Left renal pelvis (tissue), 4 donors: ENCODE measurements at places on chromosomes 1 and 21. TPM values are rescaled to one million over a fixed set of nuclear protein-coding genes. Genes with fewer than 3 reads are reported as not detected.

The SPATA1 gene
- 1.5 TPM for polyA plus RNA-seq

The KCND3 gene
- polyA plus RNA-seq, result 1.4 TPM

DNA sequence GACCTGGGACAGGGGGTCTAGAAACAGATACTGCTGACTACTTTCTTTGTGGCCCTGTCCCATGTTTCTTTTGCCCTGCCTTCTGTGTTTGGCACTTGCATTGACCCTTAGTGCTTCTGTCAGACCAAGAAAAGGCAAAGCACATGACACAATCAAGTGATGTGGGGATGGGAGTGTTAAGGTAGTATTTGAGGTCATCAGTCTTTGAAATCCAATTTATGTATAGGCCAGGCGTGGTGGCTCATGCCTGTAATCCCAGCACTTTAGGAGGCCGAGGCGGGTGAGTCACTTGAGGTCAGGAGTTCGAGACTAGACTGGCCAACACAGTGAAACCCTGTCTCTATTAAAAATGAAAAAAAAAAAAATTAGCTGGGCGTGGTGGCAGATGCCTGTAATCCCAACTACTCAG is 26.0 kb downstream of the SERBP1 start:
- no peak for DNase-seq

GRCh38 chr1:154468535-154469250 is 33.3 kb upstream of the TDRD10 start:
- DNase-seq, result no peak

DNA sequence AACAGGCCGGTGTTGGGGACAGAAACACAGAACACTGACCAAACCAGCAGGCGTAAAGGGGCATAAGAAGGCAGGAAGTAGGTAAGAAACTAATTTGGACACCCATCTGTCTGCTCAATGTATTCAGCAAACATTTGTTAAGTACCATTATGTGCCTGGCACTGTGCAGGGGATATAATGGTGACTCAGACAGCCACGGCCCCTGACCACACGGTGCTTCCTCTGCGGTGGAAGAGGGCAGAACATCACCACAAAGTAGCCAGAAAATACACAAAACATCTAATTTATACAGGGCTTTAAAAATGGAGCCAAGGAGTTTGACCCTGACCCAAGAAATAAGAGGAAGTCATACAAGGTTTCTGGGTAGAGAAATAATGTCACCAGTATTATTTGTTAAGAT is 12.9 kb downstream of the DNAJC11 start:
- DNase-seq, result no peak

- DNase-seq, result no peak
Observed at GRCh38 chr1:170789063-170789462, 125.1 kb downstream of the PRRX1 start.

DNA sequence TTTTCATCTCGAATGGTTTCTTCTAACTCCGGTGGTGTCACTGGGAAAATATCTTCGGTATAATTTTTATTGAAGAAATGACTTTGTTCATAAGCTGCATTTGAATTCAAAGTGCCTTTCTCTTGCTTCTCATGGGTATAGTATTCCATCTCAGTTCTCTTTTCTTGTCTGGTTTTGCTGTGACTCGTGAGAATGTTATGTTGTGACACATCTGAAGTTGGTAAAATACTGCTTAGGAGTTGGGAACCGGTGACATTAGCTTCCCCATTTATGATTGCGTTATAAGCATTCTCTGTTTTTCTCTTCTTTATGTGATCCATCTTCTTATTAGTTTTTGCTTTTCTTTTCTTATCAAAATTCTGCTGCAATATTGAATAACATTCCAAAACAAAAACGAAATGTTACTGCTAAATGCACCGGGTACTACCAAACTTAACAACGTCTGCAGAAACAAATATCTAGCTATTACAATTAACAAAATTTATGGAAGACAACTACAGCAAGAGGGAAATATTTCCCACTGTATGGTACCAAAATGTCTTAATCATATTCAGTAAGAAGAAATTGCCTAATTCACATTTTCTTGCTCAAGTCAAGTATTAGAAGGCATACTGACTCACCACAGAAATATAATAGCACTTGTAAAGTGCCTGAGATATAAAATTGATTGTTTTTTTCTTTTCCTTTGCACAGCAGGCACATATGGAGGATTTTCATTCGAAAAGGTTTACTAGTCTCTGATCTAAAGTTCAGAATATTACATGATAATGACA is 15.5 kb downstream of the LRIF1 start:
- DNase-seq, result no peak

DNA sequence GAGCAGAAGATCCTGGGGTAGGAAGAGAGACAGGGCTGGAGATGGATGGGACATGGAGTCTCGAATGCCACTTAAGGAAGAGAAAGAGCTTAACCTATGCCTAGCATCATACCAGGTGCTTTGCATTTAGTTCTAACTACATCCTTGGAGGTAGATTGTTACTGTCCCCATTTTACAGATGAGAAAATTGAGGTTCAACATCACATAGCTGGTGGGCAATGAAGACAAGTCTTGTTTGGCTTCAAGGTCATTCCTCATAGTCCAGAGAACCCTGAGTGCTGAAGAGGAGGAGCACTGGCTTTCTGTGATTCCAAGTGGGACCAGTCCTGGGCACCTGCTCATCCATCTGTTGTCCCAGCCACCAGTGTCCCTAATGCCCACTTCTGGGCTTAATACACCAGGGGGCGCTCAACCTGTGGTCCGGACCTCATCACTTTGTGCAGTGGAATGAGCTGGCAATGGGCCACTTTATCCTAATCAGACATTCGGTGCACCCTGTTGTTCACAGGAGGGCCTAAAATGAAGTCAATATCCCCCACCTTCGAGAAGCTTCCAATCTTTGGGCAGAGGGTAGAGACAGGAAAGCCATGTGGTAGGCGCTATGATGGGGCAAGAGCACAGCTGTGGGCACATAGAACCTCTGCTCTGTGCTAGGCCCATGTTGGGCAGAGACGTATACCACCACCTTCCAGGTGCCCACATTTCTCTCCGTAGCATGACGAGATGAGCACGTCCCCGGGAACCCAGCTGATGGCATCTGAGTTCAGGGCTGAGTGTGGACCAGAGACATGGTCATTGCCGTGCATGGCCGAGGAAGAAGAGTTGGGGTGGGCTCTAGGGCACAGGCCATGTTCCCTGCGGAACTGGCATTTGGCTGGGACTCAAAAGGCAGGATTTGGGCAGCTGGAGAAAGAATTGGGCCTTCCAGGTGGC is 9.2 kb downstream of the RPS6KA1 start:
- DNase-seq, result no peak

GRCh38 chr1:25820247-25821111 is 725 bp downstream of the MTFR1L start:
- no peak for DNase-seq

DNA sequence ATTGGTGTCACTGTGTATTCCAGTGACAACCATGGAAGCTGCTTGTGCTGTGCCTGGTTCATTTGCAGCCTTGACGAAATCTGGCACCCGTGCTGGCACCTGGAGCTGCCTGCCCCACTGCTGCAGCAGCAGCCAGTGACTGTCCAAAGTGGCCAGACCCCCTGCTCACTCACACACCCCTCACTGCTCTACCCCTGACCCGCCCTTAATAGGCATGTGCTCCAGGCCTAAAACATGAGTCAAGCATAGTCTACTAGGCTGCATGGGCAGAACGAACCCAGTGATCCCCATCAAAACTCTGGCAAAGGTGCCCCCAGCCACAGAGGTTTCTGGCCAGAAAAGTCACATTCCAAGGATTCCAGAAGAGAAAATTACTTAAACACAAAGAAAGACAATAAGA is 7.7 kb downstream of the PRAMEF1 start:
- no peak for DNase-seq

- no peak for DNase-seq
Observed at GRCh38 chr1:90572446-90572845, 144.7 kb downstream of the BARHL2 start.

DNA sequence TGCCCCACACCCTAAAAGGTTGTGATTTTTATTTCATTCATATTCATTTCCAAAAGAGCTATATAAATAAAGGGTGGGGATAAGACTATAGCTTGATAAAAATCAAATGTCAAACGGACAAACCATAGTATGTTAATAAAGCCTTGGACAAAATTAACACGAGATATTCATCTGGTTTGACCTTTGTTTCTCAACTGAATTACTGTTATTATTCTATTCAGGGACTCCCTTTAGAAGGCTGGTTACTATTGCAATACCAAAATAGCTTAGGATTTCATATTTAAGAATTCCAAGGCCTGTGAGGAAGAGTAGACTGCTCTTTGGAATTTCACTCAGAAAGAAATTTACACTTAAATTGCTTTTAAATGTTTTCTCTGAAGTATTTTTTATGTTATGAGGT is 10.2 kb upstream of the PALMD start:
- DNase-seq, result no peak

DNA sequence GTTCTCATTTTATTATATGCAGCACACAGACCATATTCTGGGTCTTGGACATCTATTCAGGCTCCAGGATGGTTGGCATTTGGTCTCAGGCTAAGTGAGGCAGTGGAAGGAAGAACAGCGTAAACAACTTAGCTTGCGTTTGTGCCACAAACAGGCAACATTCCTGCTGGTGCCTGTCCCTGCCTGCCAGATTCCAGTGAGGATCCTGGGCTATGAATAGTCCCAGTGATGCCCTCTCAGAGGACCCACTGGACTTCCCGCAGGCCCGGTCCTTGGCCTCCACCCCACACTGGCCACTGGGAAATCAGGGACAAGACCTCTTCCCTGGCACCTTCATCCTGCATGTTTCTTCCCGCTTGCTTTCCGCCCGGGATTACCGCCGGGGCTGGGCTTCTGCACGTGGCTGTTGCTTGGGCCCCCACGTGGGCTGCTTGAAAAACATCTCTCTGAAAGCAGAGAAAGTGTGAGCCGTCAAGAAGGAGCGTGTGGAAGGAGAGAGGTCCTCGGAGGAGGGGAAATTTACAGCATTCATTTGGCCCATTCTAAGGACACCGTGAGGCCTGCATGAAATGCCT is 145.1 kb upstream of the WNT4 start:
- no peak for DNase-seq

DNA sequence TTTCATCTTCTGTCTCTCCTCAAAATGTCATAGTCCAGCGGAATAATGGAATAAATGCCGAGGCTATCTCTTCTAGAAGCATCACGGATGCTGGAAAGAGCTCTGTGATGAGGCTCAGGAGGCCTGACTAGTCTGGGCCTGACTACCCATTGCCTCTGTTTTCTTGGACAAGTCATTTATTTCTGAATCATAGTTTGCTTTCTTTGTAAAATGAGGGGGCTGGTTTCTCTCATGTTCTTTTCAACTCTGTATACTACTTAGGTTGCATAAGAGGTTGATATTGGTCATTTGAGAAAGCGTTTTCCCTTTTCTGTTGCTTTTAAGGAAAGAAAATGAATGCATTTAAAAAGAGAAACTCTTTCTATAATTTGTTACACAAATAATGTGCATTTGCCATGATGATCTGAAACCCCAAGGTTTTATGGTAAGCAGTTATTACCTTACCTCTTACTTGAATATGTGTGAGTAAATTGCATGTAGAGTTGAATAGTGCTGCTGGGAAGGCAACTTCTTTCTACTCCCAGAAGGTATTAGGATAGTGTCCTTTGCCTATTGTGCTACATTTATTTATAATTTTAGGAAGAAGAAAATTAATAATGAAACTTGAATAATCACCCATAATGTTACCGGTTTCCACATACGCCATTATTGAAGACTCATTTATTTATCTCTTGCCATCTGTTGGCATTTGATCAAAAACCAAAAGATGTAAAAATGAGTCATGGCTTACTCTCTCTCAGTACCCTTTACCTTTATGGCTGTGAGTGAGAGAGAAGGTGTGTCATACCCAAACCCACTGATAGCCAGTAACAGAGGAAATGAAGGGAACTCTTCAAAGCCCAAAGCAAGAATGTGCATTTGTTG is 179.1 kb downstream of the FASLG start:
- no peak for DNase-seq

- DNase-seq, result peak; percentile 22
Observed at GRCh38 chr21:31014891-31015290, 23.4 kb downstream of the KRTAP19-8 start.
